Cortex of kidney (tissue), 1 donor: ENCODE measurements at places on chromosomes 13 and 19.

GRCh38 chr13:85799097-85799582 lies at the start of gene SLITRK6:
SLITRK6 (minus strand) TSS chr13:85799419; CDS start chr13:85796508, 2,911 bp downstream.
- no peak for DNase-seq

DNA sequence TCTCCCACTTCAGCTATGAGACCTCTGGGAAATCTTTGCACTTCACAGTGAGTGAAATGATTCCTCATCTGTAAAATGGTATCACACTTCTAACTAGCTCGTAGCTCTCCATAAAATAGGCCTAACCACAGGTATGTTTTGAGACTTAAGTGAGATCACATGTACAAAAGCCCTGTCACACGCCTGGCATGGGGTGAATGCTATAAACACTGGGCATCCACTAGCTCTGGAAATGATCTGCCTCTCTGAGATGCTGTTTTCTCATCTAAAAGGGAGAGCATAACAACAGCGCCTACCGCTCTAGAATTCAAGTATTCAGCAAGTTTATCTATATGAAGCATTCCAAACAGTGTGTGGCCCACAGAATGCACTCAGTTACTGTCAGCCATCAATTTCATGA lies 2.2 kb downstream of the AKT2 start:
- no peak for DNase-seq

DNA sequence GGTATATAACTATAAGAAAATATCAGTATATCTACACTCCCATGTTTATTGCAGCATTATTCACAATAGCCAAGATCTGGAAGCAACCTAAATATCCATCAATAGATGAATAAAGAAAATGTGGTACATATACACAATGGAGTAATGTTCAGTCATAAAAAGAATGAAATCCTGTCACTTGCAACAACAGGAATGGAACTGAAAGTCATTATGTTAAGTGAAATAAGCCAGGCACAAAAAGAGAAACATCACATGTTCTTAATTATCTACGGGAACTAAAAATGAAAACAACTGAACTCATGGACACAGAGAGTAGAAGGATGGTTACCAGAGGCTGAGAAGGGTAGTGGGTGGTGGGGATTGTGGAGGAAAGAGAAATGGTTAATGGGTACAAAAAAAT lies 665.2 kb downstream of the TBC1D4 start:
- DNase-seq = no peak

DNA sequence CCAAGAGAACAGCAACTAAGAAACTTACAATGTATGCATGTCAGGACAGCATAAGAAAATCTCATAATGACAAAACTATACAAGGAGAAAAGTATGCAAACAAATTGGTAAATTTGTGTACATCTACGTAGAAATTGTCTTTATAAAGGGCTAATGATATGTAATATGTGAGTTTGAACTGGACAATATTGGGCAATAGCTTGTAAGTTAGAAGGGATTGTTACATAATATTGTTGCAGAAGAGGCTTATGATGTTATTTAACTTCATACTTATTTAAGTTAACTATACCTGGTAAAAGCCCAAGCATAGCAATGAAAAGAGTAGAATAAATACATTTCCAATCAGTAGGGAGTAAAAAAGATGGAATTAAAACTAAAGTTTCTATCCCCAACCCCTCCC lies 134.0 kb downstream of the MAB21L1 start:
- no peak for DNase-seq

DNA sequence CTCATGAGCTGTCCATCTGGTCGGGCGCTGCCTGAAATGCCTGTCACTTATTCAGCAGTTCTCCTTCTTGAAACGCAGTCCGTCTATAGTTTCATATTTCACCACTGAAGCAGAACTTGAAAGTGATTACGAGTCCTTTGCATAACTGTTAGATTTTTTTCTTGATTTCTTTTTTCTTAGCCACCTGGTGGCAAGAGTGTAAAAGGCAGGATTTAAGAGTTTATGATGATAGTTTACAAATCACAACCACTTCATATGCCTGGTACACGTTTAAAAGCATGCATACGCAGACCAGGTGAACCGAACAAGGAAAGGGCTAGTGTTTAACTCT lies 45.8 kb downstream of the GGACT start:
- DNase-seq = no peak

DNA sequence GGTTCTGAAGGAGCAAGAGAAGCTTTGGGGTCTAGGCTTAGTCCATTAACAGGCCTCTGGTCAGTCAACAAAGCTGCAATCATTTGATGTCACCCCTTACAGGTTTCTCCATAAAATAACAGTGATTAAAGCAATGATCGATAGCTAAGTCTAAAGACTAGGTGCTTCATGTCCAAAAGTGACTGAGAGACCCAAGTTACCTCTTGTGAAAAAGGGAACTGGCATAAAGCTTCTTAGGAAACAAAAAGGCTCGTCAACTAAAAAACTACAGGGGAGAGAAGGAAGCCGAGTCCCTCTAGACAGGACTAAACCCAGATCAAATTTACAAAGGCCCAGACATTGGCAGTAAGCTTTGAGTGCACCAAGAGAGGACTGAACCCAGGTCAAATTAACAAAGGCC lies 2.2 kb downstream of the DCUN1D2 start:
- DNase-seq = no peak

GRCh38 chr13:110826101-110826500 lies 88.8 kb downstream of the ANKRD10 start:
- DNase-seq = no peak
